T follicular helper cell (primary cell): ENCODE measurements at places on chromosomes 7 and 10.

- no peak for DNase-seq
These were observed 290.5 kb downstream of the SORCS1 start for GRCh38 chr10:106873770-106874603.

GRCh38 chr7:20172736-20173334 lies 44.3 kb downstream of the MACC1 start:
- DNase-seq = no peak

DNA sequence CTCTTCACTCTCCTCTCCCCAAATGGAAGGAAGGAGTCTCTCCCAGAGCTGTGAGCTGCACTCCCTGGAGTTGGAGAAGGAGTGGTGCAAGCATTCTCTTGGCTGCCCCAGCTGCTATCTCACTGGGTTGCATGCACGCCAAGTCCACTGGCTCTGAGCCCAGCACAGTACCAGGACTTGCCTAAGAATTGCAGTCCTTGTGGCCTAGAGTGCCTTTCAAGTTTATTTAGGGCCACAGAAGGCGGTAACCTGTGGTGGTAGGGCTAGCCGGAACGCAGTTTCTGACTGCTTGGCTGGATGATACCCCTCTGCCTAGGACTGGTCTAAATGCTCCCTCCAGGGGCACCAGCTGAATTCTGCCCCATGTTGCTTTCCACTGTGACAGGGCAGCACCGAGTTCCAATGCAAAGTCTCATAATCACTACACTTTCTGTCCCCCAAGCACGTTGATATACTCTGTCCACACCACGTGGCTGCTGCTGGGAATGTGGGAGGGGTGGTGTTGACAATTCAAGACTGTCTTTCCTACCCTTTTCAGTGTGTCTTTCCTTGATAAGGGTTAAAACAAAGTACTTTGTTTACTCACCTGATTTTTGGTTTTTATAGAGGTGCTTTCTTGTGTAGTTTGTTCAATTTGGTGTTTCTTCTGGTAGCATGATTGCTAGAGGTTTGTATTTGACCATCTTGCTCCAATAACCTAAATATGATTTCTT lies 57.0 kb downstream of the PHTF2 start:
- no peak for DNase-seq

DNA sequence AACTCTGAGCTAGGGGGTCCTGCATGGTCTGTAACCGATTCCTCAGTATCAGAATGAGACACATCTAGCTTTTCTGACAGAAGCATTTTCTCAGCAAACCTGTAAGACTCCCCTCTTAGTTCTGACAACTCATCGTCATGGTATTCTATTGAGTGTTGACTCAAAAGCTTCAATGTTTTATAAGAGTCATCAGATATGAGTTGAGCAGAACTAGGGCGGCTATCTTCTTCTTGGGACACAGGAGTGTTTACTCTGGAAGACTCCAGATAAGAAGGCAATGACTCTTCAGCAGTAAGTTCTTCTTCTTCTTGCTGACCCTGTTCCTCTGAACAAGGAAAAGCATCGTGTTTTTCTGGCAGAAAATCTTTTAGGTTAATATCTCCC lies 167.0 kb upstream of the CCDC6 start:
- no peak for DNase-seq

DNA sequence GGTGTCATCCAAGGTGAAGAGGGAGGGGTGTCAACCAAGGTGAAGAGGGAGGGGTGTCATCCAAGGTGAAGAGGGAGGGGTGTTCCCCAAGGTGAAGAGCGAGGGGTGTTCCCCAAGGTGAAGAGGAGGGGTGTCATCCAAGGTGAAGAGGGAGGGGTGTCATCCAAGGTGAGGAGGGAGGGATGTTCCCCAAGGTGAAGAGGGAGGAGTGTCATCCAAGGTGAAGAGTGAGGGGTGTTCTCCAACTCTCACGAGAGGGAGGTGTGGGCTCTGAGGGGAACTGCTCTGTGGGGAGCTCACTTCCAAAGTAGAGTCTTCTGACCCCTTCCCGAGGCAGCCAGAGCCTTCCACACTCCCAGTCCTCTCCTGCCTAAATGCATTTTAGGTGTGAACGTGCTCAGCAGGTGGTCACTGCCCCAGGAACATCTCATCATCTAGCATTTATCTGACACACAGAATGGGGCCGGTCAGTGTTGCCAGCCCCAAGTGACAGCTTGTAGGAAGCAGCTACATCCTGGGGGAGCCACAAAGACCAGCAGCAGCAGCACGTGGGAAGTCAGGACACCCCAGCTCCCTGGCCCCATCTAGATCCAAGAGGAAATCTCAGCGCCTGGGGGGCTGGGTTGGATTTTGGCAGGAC lies 323.8 kb downstream of the GLRX3 start:
- DNase-seq = no peak

- no peak for DNase-seq
These were observed 12.4 kb downstream of the CPA5 start for GRCh38 chr7:130356876-130357611.

GRCh38 chr7:146176860-146177259 lies 60.3 kb downstream of the CNTNAP2 start:
- DNase-seq = no peak

- DNase-seq = no peak
These were observed 138.8 kb downstream of the ADARB2 start for GRCh38 chr10:1598393-1599153.

DNA sequence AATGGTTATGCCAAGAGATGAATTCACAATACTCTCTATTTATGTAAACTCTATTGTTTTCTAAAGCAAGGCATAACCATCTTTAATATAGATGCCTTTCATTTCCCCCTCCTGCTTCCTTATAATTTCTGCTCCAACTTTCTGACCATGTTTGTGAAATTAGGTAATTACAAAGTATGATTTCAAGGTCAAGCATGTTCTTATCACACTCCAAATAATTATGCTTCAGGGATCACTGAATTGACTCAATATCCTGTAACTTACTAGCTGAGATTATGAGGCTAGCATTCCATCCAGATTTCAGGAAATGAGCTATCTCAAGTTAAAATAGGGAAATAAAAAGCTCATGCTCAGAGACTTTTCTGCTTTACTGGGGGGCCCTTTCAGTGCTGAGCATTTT lies 655.9 kb upstream of the IGFBP3 start:
- DNase-seq = no peak

GRCh38 chr10:78981257-78981969 lies 87.4 kb upstream of the ZMIZ1 start:
- DNase-seq = no peak

DNA sequence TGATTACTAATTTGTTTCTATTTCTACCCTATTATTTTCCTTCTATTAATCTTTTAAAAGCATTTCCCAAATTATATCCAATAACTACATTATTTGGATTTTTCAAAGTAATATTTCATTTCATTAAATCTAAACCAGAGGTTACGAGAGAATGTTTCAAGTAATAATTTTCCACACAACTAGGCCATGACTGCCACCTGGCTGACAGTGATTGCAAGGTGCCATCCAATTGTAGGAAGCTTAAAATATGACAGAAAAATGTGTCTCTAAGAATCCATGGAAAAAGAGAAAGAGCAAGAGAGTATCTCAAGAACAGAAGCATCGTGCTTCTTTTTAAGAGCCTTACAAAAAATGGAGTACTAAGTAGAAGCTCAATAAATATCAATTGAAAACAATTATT lies 48.7 kb downstream of the TPK1 start:
- no peak for DNase-seq
